CD4-positive, alpha-beta T cell treated with Interleukin-17A for 4 hours (primary cell): ENCODE measurements at places on chromosomes 11 and 22.

GRCh38 chr22:31695423-31695822 is 33.4 kb upstream of the PISD start:
- DNase-seq = no peak

DNA sequence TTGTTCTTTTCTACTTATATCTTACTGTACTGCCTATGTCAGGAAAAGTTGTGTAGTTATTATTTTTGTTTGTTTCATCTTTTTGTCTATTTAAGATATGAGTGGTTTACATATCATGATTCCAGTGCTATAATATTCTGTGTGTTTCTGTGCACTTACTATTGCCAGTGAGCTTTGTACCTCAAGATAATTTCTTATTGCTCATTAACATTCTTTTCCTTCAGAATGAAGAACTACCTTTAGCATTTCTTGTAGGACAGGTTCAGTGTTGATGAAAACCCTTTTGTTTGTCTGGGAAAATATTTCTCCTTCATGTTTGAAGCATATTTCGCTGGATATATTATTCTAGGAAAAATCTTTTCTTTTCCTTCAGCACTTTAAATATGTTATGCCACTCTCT is 452.7 kb upstream of the FAT3 start:
- no peak for DNase-seq

- peak; percentile 70 for DNase-seq
Observed at GRCh38 chr11:130068986-130069658, 572 bp upstream of the APLP2 start.

GRCh38 chr22:31970490-31971444 is 26.4 kb downstream of the YWHAH start:
- DNase-seq = peak; percentile 92

- DNase-seq = no peak
Observed at GRCh38 chr11:35436581-35437250, 17.4 kb upstream of the SLC1A2 start.

- DNase-seq = no peak
Observed at GRCh38 chr11:86301742-86302091, 323 bp upstream of the HIKESHI start.

GRCh38 chr11:12792590-12792989 is 118.4 kb downstream of the TEAD1 start:
- DNase-seq = no peak

DNA sequence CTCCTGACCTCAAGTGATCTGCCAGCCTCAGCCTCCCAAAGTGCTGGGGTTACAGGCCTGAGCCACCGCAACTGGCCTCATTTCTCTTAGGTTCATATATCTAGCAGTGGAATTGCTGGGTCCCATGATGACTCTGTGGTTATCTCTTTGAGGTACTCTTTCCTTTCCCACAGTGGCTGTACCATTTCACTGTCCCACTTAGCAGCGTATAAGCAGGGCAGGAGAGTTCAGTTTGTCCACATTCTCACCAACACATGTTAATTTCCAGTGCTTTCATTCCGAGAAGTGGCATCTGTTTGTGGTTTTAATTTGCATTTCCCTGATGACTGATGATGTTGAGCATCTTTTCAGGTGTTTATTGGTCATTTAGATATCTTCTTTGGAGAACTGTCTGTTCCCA is 16.4 kb downstream of the PRR5 start:
- no peak for DNase-seq

- no peak for DNase-seq
Observed at GRCh38 chr11:34168642-34169420, 63.4 kb downstream of the NAT10 start.

DNA sequence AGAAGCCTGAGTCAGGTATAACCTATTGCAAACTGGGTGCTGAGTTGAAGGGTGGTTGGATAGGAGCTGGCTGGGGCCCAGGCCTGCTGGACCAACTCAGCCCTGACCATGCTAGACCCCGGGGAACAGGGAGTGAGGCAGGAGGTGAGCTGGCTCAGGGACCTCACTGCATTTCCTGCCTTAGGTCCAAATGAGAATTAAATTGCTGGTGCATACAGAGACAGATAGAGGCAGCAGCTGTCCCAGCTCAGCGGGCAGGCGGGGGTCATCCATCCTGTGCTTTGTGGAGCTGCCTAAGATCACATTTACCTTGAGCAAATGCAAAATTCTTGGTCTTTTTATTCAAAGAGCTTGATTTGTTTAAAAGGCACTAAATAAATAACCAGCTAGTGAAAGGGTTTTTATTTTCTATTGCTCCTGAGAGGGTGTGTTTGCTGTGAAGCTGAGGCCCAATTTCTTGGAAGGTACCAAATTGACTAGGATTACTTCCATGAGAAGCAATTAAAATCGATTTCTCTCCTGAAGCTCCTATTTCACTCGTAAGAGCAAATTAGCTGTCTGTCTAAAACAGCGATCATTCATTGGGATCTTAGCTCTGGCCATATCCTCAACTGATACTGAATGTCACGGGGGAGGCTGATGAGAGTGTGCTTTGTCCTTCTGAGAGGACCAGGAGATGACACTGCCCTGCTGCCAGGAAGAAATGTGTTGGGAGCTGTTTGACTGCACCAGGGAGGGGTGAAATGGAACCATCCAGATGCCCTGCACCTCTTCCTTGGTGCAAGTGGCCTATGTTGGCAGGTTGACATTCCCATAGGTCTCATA is 24.9 kb downstream of the USH1C start:
- DNase-seq = no peak

DNA sequence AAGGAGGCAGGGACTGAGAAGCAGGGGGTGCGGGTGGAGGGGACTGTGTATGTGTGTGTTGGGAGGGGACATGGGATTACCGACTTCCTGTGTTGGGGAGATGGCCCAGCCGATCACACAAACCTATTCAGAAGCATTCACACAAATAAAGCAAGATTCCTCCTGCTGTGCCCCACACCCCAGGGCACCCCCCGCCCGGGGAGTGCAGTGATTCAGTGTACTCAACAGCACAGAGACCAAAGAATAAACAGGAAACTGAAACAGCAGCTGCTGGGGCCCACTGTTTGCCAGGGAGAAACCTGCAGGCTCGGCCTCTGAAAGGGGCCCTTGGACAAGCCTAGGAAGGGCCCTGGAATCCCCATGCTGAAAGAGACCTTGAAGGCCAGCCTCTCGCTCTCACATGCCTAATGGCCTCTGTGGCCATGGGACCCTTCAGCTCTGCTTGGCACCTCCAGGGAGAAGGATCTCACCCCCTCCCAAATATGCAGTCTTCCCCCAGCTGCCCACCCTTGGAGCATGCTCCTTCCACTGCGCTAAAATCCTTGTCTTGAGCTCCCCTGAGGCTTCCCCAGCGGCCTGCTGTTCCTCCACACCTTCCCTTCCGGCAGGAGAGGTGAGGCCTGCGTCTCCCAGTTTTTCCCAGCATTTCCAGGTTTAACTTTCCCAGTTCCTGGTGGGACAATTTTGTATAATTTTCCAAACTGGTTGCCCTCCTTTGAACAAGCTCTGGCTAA is 72.9 kb downstream of the CSNK2A3 start:
- peak; percentile 10 for DNase-seq

GRCh38 chr22:37455896-37456295 is 28.6 kb upstream of the ELFN2 start:
- no peak for DNase-seq

DNA sequence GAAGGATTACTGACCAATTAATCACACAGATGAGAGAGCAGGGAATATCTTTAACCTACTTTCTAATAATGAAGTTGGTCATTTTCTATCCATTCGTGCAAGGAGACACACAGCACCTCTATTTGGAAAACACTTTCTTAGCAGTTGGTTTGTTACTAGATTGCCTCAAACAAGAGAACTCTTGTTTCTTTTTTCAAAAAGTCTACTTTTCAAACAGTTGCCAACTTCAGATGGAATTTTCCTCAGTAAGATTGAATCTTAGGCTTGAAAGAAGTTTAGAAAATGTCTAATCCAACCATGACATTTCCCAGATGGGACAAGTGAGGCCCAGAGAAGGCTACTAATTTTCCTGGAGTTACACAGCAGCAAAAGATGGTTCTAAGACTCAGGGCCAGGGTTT is 42.4 kb upstream of the SMTN start:
- DNase-seq = no peak
